ENCODE measurements at places on chromosomes 5 and 9. TPM values are rescaled to one million over a fixed set of nuclear protein-coding genes. Genes with fewer than 3 reads are reported as not detected.

PFN3 gene
- total RNA-seq: not detected

IL31RA gene
- 3.7 TPM for total RNA-seq

FBN2 gene
- total RNA-seq: 1.5 TPM

DNA sequence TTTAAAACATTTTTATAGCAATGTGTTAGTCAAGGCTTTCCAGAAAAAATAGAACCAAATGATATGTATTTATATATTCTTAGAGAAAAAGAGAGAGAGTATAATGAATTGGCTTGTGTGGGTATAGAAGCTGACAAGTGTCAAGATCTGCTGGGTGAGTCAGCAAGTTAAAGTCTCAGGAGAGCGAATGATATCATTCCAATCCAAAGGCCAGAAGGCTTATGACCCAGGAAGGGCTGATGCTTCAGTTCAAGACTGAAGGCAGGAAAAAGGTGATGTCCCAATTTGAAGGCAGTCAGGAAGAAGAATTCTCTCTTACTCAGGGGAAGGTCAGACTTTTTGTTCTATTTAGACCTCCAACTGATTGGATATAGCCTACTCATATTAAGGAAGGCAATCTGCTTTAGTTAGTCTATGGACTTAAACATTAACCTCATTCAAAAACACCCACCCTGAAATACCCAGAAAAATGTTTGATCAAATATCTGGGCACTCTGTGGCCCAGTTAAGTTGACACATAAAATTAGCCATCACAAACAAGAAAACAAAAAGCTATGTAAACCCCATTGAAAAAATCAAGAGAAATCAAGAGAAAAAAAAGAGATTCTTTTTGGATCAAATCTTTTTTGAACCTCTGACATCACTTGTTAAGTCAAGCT lies 189.6 kb downstream of the PIK3R1 start:
- DNase-seq: no peak

DNA sequence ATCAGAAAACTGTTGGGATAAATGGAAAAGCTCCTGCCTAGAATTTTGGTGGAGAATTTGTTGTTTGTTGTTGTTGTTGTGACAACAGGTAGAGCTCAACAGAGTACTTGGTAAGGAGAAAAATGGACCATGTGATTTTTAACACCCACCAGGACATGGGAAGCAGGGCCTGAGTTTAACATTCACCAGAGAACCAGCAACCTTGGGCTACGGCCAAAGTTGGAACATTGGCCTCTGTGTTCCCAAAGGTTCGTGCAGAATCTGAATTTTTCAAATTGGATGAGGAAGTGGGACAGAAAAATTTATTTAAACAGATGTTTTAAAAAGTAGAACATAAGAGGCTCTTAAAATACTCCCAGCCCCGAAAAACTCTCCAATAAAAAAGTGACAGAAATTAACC lies 127.0 kb downstream of the GNA14 start:
- DNase-seq: no peak

- DNase-seq: no peak
Measured at GRCh38 chr5:32274548-32275395, 38.0 kb downstream of the MTMR12 start.

DNA sequence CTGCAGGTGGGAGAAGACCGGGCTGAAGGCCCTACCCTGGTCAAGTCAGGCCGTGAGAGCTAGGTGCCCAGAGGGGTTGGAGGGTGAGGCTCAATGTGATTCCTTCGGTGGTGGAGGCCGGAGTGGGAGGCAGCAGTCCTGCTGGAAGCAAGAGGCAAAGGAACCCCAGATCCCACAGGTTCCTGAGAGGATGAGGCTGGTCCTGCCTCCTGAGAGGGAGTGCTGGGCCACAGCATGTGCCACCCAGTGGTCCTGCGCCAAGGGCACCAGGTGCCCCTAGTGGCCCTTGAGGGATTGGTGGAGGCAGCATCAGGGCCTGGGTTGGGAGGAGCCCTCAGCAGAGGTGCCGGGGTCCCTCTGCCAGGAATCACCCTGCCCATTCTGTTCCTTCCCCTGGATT lies 59.1 kb downstream of the BARX1 start:
- no peak for DNase-seq

- DNase-seq: no peak
Measured at GRCh38 chr5:149271195-149271715, 404 bp upstream of the AFAP1L1 start.

DNA sequence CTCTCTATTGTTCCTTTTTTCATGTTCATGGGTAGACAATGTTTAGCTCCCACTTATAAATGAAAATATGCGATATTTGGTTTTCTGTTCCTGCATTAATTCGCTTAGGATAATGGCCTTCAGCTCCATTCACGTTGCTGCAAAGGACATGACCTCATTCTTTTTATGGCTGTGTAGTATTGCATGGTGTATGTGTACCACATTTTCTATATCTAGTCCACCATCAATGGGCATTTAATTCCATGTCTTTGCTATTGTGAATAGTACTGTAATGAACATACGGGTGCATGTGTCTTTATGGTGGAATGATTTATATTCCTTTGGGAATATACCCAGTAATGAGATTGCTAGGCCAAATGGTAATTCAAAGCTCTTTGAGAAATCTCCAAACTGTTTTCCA lies 392.0 kb downstream of the EFNA5 start:
- no peak for DNase-seq

DNA sequence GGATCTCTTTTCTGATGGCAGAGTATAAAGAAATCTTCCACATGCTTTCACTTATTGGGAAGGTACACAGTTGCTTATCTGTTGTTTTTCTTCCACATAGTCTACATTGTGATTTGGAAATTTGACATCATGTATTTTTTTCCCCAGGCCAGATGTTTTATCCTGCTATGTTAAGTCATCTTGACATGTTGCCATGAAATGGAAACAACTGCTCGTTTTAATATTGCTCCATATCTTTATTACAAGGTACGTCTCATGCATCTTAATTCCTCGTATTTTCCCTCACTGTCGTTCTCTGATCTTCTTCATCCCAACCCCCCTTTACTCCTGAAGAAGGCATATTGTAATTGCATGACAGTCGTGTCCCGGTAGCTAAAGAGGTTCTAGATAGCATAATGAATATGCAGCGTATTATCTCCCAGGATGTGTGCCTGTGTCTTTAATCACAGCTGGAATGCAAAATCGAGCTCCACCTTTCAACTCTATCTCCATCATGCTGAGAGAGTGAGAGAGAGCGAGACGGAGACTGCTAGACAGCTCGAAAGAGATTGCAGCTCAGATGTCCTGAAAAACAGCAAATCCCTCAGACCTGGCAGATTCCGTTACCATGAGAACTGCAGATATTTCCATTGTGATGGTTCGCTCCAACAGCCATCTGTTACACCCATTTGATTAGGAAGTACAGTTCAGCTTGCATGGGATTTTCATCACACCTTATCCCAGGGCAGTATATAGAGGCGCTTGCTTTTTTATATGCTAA lies 281.7 kb downstream of the TMEM38B start:
- no peak for DNase-seq

GRCh38 chr9:114089206-114089840 lies 9.8 kb downstream of the KIF12 start:
- no peak for DNase-seq

DNA sequence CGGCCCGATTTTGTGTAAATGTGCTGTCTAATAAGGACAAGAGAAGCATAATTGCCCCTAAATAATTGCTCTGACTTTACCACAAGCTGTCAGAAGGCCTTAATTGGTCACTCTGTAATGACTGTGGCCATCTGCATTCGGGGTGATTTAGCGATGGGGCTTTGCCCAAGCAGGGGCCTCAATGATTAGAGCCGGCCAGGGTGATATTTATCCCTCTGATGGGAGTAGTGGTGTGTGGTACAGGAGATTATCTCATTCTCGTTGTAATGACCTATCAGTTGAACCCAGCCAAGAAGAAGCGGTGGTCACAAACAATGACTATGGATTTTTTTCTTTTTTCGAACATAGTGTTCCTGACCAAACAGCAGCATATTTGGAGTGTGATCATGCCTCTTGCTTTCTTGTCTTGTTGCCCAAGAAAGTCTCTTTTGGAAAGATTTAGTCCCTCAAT lies 72.0 kb upstream of the SAP30L start:
- no peak for DNase-seq

- no peak for DNase-seq
Measured at GRCh38 chr5:112203229-112203628, 215.8 kb downstream of the EPB41L4A start.

GRCh38 chr5:127961763-127962145 lies 121.8 kb upstream of the SLC12A2 start:
- no peak for DNase-seq

Measured in aorta (tissue), 5 donors.